KG1 (cell line): ENCODE measurements at places on chromosomes 4 and X.

- DNase-seq = no peak
Measured at GRCh38 chrX:118621081-118621759, 106.2 kb upstream of the IL13RA1 start.

DNA sequence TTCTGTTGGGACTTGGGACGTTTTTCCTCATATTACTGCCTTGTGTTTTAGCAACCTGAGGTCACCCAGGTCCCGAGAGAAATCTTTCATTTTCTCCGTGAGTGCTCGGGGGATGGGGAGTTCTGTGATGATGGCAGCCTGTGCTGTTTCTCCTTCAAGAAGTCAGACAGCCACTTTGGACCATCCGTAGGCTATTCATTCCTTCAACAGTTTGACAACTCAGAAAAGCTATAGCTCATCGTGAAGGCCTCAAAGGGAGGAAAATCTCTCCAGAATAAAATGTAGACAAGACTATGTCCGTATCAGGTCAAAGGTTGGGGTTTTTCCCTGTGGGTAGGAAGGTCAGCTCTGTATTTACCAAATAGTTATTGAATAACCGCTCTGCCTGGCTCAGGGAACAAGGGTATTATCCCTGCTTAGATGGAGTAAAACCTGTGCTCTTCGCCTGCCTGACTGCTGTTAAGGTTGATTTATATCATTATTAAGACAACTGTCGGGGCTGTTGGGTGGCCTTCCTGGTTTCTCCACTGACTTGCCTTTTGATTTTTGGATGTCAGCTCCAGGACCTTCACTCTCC is 36.6 kb downstream of the FAM114A1 start:
- DNase-seq = no peak

GRCh38 chrX:111103246-111103645 is 7.3 kb downstream of the PAK3 start:
- no peak for DNase-seq

- no peak for DNase-seq
Measured at GRCh38 chr4:53991821-53992220, 72.6 kb downstream of the CHIC2 start.

DNA sequence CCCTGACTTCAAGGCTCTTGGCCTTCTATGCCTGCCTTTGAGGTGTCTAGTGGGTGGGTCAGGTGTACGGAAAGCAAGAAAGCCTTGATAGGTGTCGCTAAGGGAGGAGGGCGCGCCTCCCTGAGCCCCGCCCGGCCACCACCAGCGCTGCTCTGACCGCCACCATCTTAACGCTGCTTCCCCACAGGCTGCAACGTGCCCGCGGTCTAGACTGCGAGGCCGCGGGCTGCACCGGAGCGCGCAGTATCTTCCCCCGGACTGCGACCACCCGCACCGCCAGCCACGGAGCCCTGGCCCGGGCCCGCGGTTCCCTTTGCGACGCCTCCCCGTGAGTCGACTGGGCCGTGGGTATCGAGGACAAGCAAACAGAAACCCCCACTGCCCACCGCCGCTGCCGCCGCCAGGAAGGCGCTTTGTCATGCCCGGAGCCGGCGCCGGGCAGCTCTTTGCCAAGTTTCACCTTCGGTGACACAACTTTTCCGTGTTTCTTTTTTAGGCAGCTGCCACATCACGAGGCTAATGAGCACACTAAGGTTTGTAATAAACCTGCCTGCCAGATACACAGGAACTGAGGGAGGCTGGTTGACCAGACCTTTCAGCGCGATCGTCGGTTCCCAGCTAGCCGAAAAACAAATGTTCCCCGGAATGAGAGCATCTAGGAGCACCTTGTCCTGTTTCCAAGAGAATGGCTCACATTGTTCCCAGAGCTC is 335.8 kb upstream of the F9 start:
- no peak for DNase-seq

GRCh38 chr4:154559494-154560418 is 3.1 kb upstream of the FGB start:
- no peak for DNase-seq

GRCh38 chrX:11672213-11672612 is 6.5 kb upstream of the ARHGAP6 start:
- no peak for DNase-seq

- DNase-seq = no peak
Measured at GRCh38 chrX:21926527-21927278, 13.8 kb upstream of the SMS start.

GRCh38 chr4:8838961-8839431 is 32.6 kb downstream of the HMX1 start:
- no peak for DNase-seq

GRCh38 chr4:11421116-11421515 is 7.6 kb downstream of the HS3ST1 start:
- no peak for DNase-seq

DNA sequence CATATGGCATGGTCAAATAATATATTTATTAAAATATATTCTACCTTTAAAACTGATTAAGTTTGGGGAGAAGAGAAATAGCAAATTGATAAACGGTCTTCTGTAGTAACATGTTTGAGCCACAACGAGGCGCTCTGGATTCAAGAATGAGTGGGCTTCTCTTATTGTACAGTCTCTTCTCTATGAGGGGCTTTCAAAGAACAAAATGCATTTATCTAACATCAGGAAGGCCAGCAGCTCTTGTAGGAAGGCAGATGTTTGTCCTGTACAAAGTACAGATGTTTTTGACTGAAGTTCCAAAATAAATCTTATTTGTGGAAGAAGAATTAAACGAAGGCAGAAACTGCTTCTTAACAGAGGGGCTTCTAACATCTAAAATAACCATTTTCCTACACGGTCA is 153.6 kb downstream of the RASL11B start:
- no peak for DNase-seq

GRCh38 chrX:64894454-64895038 is 81.7 kb downstream of the ZC4H2 start:
- DNase-seq = peak; percentile 8

GRCh38 chr4:89469930-89470375 is 162.4 kb upstream of the GPRIN3 start:
- peak; percentile 35 for DNase-seq

DNA sequence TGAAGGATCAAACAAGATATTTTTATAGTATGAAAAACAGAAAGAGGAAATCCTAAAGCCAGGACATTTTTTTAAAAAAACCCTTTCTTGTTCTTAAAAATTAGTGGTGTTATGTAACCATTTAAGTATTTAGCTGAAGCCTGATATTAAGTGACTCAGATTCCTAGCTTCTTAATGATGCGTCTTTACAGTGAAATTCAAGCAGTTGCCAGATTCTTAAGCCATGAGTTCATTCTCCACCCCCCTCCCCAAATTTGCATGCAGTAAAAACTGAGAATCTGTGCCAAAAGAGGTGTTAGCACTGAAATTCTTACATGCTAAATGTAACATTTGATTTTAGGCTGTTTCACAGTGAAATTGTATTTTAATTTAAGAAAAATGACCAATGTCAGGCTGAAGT is 180.8 kb downstream of the RAPGEF2 start:
- no peak for DNase-seq

- DNase-seq = no peak
Measured at GRCh38 chrX:94662689-94663088, 988.7 kb downstream of the FAM133A start.

- DNase-seq = no peak
Measured at GRCh38 chr4:64724689-64725088, 315.4 kb upstream of the TECRL start.

GRCh38 chr4:77376788-77377460 is 219.9 kb downstream of the CCNG2 start:
- no peak for DNase-seq

DNA sequence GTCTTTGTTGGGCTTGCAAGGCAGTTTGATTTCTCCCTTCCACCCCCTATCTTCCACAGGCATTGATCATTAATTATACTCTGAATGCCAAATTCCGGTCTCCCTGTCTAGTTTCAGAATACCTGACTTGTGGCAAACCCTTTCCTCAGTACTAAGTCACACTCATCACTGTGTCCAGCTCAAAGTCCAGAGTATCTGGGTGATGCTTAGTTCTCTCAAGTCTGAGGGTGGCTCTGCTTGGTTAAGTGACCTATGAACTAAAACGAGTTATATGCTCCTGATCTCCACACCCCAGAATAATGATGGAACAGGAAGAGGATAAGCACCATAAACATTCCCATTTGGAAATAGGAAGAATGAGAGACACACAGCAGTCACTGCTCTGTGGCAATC is 6.5 kb downstream of the SMIM9 start:
- DNase-seq = no peak

- DNase-seq = no peak
Measured at GRCh38 chr4:78591404-78591803, 39.8 kb downstream of the ANXA3 start.

DNA sequence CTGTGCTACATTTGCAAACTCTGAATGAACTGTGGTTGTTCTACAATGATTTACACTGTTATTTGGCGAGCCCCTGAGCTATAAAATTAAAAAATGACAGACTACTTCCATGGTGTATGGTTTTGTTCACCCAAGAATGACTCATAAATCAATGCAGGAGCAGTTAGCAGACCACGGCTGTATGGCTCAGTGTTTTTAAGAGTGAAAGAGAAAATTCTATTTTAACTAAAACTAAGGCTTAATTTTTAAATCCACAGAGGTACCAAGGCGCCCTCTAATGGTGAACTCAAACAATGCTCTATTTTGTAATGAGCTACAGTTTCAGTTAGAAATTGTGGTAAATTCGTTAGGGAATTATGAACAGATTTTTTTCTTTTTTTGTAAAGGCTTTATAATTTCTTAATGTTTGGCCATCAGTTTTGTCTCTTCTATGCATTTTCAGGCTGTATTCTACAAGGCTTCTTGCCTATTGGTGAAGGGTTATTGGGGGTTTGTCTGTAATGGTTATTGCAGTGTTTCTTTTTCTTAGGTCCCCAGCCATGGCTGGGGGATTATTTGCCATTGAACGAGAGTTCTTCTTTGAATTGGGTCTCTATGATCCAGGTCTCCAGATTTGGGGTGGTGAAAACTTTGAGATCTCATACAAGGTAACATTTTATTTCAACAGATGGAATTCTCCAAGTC is 32.5 kb downstream of the HMGB2 start:
- DNase-seq = no peak
